ENCODE measurements at places on chromosomes 16 and 17. TPM values are rescaled to one million over a fixed set of nuclear protein-coding genes. Genes with fewer than 3 reads are reported as not detected.

- no peaks in the 10 kb centered on the region for H3K36me3 ChIP-seq
- DNase-seq = peak; percentile 90
- peak overlapping the region; percentile 86 for H3K4me3 ChIP-seq
These were observed 827 bp downstream of the CDK10 start for GRCh38 chr16:89687092-89687940.

GRCh38 chr17:48630009-48630924 is 4.1 kb upstream of the HOXB9 start:
- H3K4me3 ChIP-seq = no peak overlapping the region
- H3K27me3 ChIP-seq = peaks cover 99% of the 10 kb centered on the region
- H3K4me1 ChIP-seq = peaks cover 84% of the 10 kb centered on the region

DNA sequence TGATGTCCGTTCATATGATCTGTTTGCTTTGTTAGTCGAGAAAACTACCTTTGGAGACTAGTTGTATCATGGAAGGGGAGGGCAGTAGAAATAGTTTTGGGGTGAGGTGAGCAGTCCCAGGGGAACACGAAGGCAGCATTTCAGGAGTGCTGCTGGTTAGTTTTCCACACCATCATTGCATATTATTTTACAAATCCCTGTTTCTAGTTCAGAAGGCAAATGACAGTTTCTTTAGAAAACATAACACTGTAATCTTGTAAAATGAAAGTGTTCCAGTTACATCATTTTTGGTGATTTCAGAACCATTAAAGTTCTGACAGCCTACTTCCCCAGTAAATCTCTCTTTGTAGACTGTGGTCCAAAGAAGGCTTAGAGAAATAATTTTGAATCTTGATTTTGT is 25.4 kb downstream of the BANP start:
- DNase-seq = no peak
- H3K27me3 ChIP-seq = no peaks in the 10 kb centered on the region
- no peak overlapping the region for H3K4me3 ChIP-seq
- H3K4me1 ChIP-seq = no peaks in the 10 kb centered on the region

GRCh38 chr16:47721006-47721637 is 260.0 kb downstream of the PHKB start:
- H3K27ac ChIP-seq = no peak overlapping the region
- no peaks in the 10 kb centered on the region for H3K27me3 ChIP-seq
- H3K4me1 ChIP-seq = no peaks in the 10 kb centered on the region
- H3K4me3 ChIP-seq = no peak overlapping the region
- no peak for DNase-seq

DNA sequence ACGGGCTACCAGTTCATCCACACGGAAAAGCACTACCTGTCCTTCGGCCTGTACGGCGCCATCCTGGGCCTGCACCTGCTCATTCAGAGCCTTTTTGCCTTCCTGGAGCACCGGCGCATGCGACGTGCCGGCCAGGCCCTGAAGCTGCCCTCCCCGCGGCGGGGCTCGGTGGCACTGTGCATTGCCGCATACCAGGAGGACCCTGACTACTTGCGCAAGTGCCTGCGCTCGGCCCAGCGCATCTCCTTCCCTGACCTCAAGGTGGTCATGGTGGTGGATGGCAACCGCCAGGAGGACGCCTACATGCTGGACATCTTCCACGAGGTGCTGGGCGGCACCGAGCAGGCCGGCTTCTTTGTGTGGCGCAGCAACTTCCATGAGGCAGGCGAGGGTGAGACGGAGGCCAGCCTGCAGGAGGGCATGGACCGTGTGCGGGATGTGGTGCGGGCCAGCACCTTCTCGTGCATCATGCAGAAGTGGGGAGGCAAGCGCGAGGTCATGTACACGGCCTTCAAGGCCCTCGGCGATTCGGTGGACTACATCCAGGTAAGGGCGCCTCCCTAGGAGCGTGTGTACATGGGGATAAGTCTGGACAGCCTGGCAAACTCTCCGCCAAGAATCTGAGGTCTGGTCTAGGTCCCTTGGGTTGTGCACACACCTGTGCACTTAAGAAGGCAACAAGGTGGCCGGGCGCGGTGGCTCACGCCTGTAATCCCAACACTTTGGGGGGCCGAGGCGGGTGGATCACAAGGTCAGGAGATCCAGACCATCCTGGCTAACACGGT is 4.2 kb downstream of the HAS3 start:
- no peak overlapping the region for H3K27ac ChIP-seq
- peaks cover 30% of the 10 kb centered on the region for H3K4me1 ChIP-seq
- H3K4me3 ChIP-seq = no peak overlapping the region
- peaks cover 28% of the 10 kb centered on the region for H3K27me3 ChIP-seq

- H3K4me1 ChIP-seq = peaks cover 21% of the 10 kb centered on the region
- H3K36me3 ChIP-seq = no peaks in the 10 kb centered on the region
- H3K27me3 ChIP-seq = no peaks in the 10 kb centered on the region
- no peak overlapping the region for H3K27ac ChIP-seq
- no peak for DNase-seq
These were observed 41.1 kb downstream of the ZCCHC14 start for GRCh38 chr16:87451563-87452210.

DNA sequence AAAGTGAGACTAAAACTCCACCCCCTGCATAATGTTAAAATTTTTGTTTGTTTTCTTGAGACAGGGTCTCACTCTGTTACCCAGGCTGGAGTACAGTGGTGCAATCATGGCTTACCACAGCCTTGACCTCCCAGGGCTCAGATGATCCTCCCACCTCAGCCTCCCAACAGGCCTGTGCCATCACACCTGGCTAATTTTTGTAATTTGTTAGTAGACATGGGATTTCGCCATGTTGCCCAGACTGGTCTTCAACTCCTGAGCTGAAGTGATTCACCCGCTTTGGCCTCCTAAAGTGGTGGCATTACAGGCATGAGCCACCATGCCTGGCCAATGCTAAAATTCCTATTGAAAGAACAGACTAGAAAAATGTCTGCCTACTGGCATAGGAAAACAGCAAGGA is 103.8 kb downstream of the TRIM37 start:
- no peak overlapping the region for H3K27ac ChIP-seq
- H3K4me1 ChIP-seq = no peaks in the 10 kb centered on the region
- DNase-seq = no peak

GRCh38 chr16:637081-638018 is 1.2 kb upstream of the METTL26 start:
- no peaks in the 10 kb centered on the region for H3K36me3 ChIP-seq
- no peaks in the 10 kb centered on the region for H3K27me3 ChIP-seq
- peaks cover 20% of the 10 kb centered on the region for H3K4me1 ChIP-seq
- H3K27ac ChIP-seq = peak overlapping the region; percentile 100

GRCh38 chr17:46262271-46262670 is 32.7 kb upstream of the LRRC37A start:
- H3K4me3 ChIP-seq = no peak overlapping the region
- H3K36me3 ChIP-seq = no peaks in the 10 kb centered on the region
- no peak overlapping the region for H3K27ac ChIP-seq
- H3K27me3 ChIP-seq = no peaks in the 10 kb centered on the region
- peaks cover 10% of the 10 kb centered on the region for H3K4me1 ChIP-seq
- no peak for DNase-seq

- no peaks in the 10 kb centered on the region for H3K27me3 ChIP-seq
- H3K27ac ChIP-seq = no peak overlapping the region
- H3K36me3 ChIP-seq = no peaks in the 10 kb centered on the region
- H3K4me3 ChIP-seq = no peak overlapping the region
- peaks cover 10% of the 10 kb centered on the region for H3K4me1 ChIP-seq
These were observed 15.1 kb upstream of the CIBAR2 start for GRCh38 chr16:85127379-85127723.

DNA sequence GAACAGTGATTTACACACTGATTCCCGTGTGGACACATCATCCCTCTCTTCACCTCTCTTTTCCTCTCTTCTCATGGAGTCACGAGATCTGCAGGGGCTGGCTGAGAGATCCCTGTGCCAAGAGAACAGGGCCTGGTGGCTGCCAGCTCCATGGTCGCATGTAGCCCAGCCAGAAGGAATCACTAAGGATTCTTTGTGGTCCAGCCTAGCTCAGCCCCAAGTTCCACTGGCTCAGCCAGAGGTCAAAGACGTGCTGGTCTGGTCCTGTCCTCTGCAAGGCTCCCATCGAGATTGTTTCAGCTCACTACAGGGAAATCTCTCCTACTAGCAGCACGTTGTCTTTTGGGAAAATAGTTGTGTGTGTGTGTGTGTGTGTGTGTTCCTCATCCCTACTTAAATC is 66.4 kb downstream of the NDEL1 start:
- no peak overlapping the region for H3K27ac ChIP-seq
- no peaks in the 10 kb centered on the region for H3K4me1 ChIP-seq
- no peaks in the 10 kb centered on the region for H3K36me3 ChIP-seq
- DNase-seq = no peak

DNA sequence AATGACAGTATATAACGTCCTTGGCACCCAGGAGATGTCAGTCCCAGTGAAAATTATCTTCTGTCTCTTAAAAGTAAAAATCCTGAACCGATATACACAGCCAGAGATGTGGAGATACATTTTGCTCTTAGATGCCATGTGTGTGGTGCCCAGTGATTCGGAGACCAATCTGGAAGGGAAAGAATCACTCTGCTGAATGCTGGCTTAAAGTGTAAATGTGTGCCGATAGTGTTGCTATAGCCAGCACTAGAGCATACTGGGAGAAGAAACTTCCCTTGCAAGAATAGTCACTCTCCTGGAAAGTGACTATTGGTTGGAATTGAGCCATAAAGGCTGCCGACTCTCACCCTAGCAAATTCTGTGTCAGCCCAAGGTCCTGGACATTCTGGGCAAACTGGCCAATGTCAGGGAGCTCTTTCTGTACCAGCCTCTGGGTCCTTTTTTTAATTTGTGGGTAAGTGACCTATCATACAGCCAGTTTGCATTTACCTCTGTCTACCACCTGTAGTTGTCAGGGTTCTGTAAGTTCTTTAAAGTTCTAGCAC is 44.2 kb upstream of the HNF1B start:
- H3K4me3 ChIP-seq = peak overlapping the region; percentile 10
- peaks cover 8% of the 10 kb centered on the region for H3K27me3 ChIP-seq
- DNase-seq = no peak
- H3K4me1 ChIP-seq = peaks cover 31% of the 10 kb centered on the region

GRCh38 chr17:11908711-11909146 is 88.5 kb downstream of the ZNF18 start:
- no peak for DNase-seq
- no peak overlapping the region for H3K27ac ChIP-seq
- no peaks in the 10 kb centered on the region for H3K27me3 ChIP-seq
- no peaks in the 10 kb centered on the region for H3K4me1 ChIP-seq
- no peak overlapping the region for H3K4me3 ChIP-seq

DNA sequence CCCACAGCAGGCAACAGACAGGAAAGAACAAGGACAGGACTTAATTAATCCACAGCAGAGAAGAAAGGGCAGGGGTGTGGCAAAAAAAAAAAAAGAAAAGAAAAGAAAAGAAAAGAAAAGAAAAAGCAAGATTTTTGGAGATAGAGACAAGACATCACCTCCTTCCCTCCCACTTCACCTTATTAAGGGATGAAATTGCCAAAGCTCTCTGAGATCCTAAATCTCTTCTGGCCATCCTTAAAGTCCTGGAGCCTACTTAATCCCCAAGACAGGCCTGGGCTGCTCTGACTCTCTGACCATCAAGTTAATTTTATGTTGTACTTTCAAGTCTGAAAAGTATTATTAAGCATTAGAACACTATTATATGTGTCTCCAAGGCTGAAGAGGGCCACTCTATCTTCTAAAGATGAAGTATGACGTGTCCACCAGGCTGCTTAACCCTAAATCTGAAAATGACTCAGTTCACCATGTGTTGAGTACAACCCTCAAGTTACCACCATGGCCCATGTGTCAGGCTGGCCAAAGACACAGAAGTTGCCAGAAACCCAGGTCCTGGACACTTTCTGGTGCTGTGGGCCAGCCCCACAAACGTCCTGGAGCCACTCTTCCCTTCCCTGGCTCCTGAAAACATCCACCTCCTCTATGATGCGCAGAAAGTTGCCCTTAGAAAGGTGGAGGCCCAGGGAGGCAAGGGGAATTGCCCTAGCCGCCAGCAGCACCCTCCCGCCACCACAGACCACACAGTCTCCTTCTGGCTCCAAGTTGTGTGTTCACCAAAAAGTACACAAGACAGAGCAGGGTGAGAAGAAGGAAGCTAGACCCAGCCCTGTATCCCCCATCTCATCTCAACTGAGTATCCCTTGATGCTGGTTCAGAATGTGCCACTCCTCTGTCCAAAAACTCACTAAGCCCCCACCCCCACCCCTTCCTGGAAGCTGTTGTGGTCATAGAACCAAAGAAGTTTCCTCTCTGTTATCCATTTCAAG is 2.7 kb downstream of the SOCS1 start:
- H3K27ac ChIP-seq = peak overlapping the region; percentile 96
- no peaks in the 10 kb centered on the region for H3K36me3 ChIP-seq
- H3K27me3 ChIP-seq = no peaks in the 10 kb centered on the region
- H3K4me3 ChIP-seq = peak overlapping the region; percentile 84
- H3K4me1 ChIP-seq = peaks cover 30% of the 10 kb centered on the region

DNA sequence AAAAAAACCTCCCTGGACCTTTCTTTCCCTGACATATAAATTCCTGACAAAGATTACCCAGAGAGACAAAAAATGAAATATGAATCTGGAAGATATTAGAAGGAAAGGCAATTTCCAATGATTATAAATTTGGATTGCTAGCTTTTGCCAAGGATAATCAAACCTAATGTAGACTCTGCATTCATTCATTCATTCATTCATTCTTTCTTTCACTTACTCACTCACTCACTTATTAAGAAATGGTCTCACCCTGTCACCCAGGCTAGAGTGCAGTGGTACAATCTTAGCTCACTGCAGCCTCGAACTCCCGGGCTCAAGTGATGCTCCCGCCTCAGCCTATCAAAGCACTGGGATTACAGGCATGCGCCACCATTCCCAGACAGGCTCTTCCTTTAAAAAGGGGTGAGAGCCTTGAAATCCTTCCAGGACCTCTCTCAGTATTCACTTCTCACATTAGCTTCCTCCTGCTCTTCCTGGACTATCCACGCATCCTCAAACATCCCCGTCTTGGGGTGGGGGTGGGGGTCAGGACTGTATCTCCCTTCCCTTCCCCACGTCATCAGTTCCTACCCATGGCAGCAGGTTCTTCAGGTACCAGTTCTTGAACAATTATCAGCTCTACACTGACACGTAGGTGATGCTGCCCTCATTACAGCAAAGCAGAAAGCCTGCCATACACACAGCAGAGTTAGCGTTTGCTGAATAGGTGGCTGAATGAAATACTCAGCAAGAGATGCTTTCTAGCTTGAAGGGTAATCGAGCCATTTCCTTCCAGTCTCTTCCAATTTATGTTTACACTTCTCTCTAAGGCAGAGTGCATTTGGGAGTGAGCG is 19.8 kb downstream of the PRPSAP1 start:
- H3K27ac ChIP-seq = no peak overlapping the region
- H3K36me3 ChIP-seq = peaks cover 7% of the 10 kb centered on the region
- DNase-seq = no peak
- no peaks in the 10 kb centered on the region for H3K27me3 ChIP-seq

The KRTAP16-1 gene
- not detected for total RNA-seq

The TRPV3 gene
- total RNA-seq = 0.20 TPM

The OXLD1 gene
- total RNA-seq = 63.6 TPM

The SLC22A31 gene
- 1.3 TPM for total RNA-seq

The ARHGDIG gene
- total RNA-seq = not detected

The RRAD gene
- total RNA-seq = 4.2 TPM
